Glutamatergic neuron (in vitro differentiated cells): ENCODE measurements at places on chromosomes 12 and 14. TPM values are rescaled to one million over a fixed set of nuclear protein-coding genes. Genes with fewer than 3 reads are reported as not detected.

Gene TMEM52B
- not detected for total RNA-seq

Gene ITGA7
- total RNA-seq: 156 TPM

Gene ARHGDIB
- not detected for total RNA-seq

Gene SRRM4
- total RNA-seq: 183 TPM

DNA sequence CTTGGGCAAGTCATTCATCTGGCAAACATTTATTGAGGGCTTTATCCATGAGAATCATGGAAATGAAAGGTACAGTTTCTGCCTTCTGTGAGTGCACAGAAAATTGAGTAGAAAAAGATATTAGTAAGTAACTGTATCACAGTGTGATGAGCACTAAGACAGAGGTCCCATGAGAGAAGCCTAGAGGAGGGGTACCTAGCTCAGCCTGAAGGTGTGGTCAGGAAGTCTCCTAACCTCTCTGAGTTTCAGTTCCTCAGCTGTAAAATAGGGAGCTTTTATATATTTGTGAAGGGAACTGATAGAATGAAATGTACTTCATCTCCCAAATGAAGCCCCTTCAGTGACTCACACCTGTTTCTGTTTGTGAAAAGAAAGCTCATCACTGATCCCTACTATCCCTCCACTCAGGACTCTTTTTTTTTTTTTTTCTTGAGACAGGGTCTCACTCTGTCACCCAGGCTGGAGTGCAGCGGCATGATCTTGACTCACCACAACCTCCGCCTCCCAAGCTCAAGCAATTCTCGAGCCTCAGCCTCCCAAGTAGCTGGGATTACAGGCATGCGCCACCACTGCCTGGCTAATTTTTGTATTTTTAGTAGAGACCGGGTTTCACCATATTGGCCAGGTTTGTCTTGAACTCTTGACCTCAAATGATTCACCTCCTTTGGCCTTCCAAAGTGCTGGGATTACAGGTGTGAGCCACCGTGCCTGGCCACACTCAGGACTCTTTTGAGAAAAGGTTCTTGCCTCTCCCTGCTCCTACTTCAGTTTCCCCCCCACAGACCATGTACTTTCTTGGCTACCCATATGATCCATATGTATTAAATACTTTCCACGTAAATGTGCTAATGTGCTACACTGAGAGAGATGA is 93.7 kb upstream of the FUT8 start:
- no peak for DNase-seq

DNA sequence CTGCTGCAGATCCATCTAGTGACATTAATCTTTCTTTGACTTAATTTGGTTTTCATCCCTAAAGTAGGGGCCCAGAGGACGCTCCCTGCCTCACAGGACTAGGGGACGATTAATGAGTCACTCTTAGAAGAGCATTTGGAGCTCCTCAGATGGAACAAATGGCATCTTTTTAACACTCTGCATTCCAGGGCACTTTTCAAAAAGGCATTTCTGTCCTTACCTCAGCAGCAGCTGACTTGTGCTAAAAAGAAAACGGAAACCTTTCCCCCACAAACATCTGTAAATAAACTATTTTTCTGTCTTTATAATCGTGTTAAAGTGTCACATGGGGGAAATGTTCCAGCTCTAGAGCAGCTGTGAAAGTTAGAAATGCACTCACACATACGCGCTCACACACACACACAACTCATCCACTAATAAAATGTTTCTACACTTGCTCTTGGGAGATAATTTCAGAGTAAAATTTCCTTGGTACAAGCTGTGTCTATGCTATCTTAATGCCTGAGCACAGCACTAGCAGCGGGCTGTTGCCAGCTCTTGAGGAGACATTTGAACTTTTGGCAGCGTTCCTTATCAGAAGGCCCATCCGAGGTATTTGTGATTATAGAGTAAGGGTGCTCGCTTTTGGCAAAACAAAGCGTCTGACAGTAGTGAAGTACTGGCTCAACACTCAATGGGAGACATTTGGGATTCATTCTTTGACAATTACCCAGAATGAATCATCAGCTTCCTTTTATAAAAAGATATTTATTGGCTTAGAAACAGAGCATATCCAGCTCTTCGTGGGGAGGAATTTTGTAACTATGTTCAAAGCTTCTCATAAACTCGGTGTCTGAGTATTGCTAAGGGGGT is 141.3 kb downstream of the PLXNC1 start:
- DNase-seq: no peak
